ENCODE measurements at places on chromosomes 1 and 21. TPM values are rescaled to one million over a fixed set of nuclear protein-coding genes. Genes with fewer than 3 reads are reported as not detected.

DNA sequence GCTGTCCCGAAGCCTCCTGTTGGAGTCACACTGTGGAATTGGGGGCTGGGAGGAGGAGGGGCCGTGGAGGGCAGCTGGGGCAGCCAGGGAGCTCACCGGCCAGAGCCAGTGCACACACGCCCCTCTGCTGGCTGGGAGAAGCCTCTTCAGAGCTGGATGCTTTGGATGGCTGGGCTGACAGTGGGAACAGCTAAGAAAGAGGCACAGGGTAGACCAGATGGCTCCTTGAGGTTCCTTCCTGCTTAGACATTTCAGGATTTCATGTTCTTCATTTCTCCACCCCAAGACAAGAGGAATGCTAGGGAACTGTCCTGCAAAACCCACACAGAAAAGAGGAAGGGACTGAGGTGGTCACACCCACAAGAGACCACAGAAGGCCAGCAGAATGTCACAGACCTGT, 254.8 kb upstream of the VAMP3 start:
- H3K4me3 ChIP-seq: no peak overlapping the region
- no peaks in the 10 kb centered on the region for H3K27me3 ChIP-seq
- H3K27ac ChIP-seq: no peak overlapping the region
- H3K36me3 ChIP-seq: no peaks in the 10 kb centered on the region
- no peak for DNase-seq

- no peaks in the 10 kb centered on the region for H3K36me3 ChIP-seq
- no peak overlapping the region for H3K27ac ChIP-seq
- DNase-seq: no peak
- no peak overlapping the region for H3K4me3 ChIP-seq
- H3K4me1 ChIP-seq: peaks cover 4% of the 10 kb centered on the region
These were observed 76.1 kb downstream of the SIPA1L2 start for GRCh38 chr1:232553809-232554208.

GRCh38 chr1:248688527-248689298, 13.9 kb downstream of the OR14I1 start:
- DNase-seq: no peak
- H3K27me3 ChIP-seq: peaks cover under 1% of the 10 kb centered on the region
- peaks cover 4% of the 10 kb centered on the region for H3K4me1 ChIP-seq
- H3K4me3 ChIP-seq: no peak overlapping the region
- H3K36me3 ChIP-seq: no peaks in the 10 kb centered on the region

DNA sequence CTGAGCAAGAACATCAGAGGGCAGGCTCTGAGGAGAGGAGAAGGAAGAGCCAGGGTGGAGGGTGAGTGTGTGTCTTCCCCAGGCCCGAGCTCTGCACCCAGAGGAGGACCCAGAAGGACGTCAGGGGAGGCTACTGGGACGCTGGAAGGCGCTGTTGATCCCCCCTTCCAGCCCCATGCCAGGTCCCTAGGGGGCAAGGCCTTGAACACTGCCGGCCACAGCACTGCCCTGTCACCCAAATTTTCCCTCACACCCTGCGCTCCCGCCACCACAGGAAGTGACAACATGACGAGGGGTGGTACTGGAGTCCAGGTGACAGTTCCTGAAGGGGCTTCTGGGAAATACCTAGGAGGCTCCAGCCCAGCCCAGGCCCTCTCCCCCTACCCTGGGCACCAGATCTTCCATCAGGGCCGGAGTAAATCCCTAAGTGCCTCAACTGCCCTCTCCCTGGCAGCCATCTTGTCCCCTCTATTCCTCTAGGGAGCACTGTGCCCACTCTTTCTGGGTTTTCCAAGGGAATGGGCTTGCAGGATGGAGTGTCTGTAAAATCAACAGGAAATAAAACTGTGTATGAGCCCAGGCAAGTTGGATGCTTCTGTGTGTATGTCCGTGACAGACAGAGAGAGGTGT, 17.1 kb downstream of the BCAN start:
- no peak for DNase-seq
- H3K4me1 ChIP-seq: peaks cover 54% of the 10 kb centered on the region
- peak overlapping the region; percentile 66 for H3K27ac ChIP-seq
- H3K36me3 ChIP-seq: no peaks in the 10 kb centered on the region
- H3K4me3 ChIP-seq: peak overlapping the region; percentile 93
- peaks cover 40% of the 10 kb centered on the region for H3K27me3 ChIP-seq

The TOE1 gene
- 38.2 TPM for total RNA-seq
